Stimulated activated effector memory CD8-positive, alpha-beta T cell treated with anti-CD3 and anti-CD28 coated beads, Interleukin-12 subunit alpha, Interleukin-12 subunit beta, amount 100 ng/mL, for 72 hours (primary cell): ENCODE measurements at places on chromosomes 11 and 22.

- no peak for DNase-seq
Measured at GRCh38 chr11:26983645-26984044, 10.3 kb upstream of the FIBIN start.

- DNase-seq, result no peak
Measured at GRCh38 chr22:32031466-32031865, 11.6 kb upstream of the SLC5A1 start.

DNA sequence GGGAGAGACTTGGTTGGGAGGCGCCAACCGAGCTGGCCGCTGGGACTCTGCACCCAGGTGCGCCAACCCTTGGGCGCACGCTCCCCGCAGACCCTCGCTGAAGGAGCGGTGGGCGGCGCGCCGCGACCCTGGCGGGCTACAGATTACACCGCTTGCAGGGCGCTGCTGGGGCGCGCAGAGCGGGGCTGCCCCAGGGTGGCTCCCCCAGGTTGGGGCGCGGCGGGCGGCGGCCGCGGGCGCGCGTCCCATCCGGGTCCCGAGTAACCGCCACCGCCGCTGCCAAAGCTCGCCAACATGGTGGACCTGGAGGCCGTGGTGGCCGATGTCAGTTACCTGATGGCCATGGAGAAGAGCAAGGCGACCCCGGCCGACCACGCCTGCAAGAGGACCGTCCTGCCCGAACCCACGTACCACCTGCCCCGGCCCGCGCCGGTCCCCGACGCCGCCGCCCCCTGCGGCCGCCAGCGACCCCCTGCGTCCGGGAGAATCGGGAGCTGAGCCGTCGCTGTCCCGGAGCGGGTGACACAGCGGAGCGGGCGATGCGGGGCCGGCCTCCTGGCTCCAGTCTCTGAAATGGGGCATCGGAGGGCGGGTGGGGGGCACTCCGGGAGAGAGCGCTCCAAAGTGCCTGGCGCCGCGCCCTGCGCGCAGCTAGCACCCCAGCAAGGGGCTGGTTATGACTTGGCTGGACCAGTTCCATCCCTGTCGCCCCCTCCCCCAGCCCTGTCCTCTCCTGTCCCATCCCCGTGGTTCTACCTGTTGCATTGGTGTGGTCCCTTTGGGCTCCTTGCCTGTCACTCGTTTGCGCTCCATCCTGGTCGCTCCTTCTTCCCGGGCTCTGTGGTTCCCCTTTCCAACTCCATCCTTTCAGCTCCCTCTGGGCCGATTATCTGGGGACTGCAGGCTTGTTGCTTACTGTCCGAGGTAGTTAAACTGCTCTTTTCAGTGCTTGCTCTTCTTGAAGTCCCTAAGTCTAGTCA is 143.3 kb upstream of the GRK3 start:
- no peak for DNase-seq

DNA sequence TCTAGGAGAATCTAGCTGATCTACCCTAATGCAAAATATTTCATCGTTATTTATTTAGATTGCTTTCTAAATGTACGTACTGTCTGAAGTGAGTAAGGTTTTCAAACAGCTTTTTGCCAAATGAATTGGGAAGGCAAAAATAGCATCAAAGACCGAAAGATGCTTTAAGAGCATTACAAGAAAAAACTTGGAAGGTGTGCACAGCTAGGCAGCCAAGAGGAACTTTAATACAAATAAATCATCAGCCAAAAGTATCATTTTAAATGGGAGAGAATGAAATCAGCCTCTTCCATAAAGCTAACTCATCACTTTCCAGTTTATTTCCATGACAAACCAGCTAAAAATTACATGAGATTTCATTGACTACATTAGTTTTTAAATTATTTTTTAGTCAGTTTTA is 30.2 kb upstream of the CFAP300 start:
- no peak for DNase-seq

DNA sequence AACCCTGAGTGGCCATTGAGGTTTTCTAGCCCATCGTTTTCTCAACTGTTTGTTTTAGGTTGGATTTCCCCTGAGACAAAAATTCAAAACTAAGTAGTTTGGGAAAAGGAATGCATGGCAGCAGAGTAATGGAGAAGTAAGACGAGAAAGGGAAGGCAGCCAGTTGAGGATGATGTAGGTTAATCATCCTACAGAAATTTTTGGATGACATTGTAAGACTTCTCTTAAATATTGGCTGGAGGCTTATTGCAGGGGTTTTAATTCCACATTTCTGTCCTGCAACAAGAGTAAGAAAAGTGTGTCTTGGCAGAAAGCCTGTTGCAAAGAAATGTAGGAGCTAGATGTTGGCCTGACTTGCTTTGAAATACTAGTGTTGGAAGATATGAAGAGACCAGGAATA is 308.8 kb downstream of the LUZP2 start:
- no peak for DNase-seq

DNA sequence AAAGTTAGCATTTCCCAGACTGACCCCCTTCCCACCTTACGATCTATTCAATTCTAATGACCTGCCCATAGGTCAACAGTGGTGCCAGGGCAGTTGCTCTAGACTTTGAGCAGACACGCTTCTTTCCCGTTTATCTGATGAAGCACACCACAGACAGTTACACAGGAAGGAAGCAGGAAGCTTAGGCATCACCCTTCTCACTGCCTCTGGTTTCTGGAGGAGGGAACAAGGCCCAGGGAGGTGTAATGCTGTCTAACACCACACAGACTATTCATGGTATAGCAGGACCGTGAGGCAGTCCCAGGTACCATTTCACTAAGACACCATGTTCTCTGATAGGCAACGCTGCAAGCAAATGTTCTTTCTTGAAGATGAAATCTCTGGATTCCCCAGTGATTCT is 279.4 kb downstream of the NTM start:
- no peak for DNase-seq

GRCh38 chr11:12143461-12144258 is 33.3 kb downstream of the MICAL2 start:
- DNase-seq, result no peak

- no peak for DNase-seq
Measured at GRCh38 chr11:114110952-114111947, 51.7 kb downstream of the ZBTB16 start.

DNA sequence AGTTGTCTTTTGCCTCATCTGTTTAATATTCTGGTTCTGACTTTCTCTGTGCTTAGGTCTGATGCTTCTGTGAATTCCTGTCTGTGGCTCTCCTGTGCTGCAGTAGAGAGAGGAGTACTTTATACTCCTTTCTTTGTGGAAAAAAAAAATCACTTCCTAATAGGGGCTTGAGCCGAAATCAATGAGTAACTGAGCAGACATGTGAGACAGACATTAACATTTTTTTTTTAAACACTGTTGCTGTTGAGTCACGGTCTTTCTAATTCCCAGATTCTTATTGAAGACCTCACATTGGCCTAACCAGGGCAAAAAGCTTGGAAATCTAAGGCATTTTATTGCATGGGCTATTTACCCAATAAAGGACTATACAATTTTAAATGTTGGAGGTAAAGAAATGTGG is 86.1 kb downstream of the GRM5 start:
- DNase-seq, result no peak

- DNase-seq, result no peak
Measured at GRCh38 chr11:17603056-17603825, 56.2 kb downstream of the OTOG start.

GRCh38 chr11:75867778-75868374 is 52.9 kb downstream of the UVRAG start:
- peak; percentile 22 for DNase-seq

GRCh38 chr11:132242632-132243031 is 872.2 kb downstream of the NTM start:
- DNase-seq, result no peak

DNA sequence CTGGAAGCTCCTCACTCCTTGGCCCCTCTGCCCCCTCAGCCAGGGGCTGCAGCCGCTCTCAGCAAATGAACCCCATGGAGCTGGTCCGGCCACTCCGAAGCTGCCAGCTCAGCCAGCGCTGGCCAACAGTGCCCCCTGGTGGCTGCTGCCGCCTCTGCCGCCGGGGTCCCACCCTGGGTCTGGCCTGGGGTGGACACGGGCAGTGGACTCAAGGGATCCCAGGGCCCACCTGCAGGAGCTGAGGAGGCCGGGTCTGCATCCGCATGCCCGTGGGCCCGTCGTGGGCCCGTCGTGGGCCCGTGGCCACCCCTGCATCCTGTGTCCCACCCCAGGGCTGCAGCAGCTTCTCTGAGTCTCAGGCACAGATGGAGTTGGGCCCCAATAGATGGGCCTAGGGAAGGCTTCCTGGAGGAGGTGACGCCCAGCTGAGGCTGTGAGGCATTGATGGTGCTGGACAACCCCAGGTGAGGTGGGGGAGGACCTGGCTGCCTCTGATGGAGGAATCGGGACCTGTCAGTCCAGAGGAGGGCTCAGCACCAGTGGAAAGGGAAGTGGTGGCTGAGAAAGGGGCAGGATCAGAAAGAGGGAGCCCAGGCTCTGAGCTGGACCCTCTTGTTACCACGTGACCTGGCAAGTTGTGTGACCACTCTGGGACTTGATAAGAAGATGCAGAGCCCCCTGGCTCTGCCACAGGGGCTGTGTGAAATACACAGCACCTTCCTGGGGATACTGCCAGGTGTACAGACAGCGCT is 522.3 kb downstream of the BRD1 start:
- DNase-seq, result peak; percentile 71

DNA sequence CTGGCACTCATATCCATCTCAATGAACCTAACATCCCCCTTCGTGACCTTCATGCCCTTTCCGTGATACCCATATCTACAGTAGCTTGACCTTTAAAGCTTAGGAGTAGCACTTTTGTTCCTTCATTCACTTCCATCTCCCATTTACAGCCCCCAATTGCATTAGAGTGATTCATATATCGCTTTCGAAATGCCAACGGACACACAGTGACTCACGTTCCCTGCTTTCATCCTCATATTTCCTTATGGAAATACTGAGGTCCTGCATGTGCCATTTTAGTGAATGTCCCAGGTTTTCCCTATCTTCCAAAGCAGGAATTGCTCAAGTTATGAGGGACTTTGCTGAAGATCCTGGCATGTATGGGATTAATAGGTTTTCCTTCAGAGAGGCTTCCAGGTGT is 44.3 kb upstream of the CEP126 start:
- no peak for DNase-seq

GRCh38 chr11:115471367-115471766 is 32.8 kb downstream of the CADM1 start:
- DNase-seq, result no peak

- no peak for DNase-seq
Measured at GRCh38 chr11:70481625-70482528, 83.5 kb downstream of the CTTN start.

DNA sequence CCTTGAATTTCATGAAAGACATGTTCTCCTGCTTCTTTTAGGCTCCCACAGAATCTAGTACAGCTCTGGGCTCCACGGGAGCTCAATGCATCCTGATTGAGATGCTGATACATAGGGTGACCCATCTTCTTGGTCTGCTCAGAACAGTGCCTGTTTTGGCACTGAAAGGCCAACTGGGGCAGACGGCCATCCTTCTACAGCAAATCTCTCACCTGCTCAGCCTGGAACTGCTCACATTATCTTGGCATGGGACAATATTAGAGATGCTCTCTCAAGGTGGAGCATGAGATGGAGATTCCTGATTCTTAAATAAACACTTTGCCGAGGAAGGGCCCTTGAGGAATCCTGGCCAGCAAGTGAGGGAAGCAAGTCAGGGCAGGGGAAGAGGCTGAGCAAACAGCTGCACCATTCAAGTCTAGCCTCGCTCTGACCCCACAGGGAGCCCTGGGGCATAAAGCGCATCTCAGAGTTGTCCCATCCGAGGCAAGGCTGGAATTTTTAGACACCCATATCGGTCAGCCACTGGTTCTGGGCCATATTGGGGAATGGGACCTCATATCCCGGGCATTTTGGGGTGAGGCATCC is 58.4 kb upstream of the CSNK2A3 start:
- no peak for DNase-seq

DNA sequence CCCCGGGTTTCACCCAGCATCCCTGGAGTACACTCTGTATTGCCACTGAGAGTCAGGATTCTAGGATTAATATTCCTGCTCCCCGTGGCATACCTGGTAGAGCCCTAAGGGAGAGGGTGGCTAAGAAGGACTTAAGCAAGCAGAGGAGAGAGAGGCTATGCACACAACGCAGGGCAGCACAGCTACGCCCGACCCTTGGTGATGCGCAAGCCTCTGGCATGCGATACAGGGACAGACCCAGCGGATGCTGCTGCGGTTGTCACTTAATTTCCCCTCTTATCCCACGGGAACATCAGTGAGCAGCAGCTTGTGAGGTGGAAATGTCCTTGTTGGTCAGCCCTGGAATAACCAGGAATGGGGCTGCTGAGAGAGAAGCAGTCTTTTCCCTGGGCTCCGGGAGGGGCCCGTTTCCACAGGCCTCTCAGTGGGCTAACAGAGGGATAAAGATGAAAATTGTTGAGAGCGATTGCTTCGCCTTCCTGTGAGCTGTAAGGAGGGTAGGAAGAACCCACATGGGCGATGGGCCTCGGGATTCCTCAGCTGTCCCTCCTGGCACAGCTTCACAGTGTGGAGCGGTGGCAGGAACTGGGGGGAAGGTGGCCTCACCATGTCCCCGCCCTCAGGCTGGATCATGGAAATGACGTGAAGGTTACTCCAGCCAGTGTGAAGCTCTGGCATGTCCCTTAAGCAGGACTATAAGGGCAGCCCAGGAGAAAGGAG is 48.4 kb upstream of the RAB1B start:
- DNase-seq, result no peak

DNA sequence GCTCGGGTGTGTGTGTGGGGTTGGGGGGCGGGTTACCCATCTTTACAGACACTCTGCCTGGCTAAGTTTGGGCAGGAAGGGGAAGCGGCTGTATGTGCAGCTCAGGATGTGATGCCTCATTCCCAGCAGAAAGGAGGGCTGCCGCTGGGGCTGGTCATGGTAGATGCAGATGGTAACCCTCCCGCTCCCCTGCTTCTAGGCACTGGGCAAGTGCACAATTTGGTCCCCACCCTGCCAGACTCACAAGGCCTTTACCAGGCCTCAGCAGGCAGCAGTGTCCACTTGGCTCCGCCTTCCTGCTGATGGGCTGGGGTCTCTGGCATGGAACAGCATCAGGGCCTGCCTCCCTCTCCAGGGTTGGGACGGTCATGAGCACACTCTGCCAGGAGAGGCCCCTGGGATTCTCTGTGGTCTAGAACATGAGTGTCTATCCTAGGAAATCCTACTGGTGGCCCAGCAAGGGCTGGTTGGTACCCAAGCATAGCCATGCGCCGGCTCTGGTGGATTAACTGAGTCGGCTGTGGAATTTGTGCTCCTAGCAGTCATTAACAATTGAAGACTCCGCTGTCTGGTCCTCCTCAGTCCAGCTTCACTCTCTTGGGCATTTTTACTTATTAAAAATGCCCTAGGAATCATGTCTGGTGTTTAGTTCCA is 4.2 kb downstream of the LMO1 start:
- no peak for DNase-seq

DNA sequence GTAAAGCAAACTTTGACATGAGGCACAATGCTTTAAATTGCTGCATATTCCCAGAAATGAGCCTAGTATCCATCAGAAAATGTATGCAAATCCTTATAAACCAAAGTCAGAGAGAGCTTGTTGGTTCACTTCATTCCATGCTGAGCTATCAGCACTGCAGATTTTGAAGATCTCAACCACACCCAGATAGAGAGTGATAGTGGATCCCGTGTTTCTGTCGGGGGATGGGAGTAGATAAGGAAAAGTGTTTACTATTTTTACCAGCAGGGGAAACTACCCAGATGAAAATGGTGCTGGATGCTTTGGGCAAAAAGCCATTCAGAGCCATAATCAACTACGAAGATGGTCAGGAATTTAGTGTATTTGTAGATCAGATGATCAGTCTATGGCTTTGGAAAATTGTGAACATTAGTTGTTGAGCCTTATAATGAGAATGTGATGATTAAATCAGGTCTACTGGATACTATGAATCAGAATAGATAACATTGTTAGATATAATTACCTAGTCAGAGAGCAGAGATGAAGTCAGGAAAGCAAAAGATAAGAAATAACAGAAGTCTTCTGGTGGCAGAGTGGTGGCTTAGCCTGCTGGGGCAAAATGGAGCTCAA is 10.8 kb downstream of the OR51B6 start:
- no peak for DNase-seq
